Right renal pelvis (tissue), 4 donors: ENCODE measurements at places on chromosomes 3 and 15.

- DNase-seq, result no peak
Measured at GRCh38 chr3:62142331-62143085, 230.8 kb downstream of the FEZF2 start.

- no peak for DNase-seq
Measured at GRCh38 chr3:70882104-70882503, 569.7 kb upstream of the MDFIC2 start.

- no peak for DNase-seq
Measured at GRCh38 chr3:122908251-122908650, 113.4 kb downstream of the SLC49A4 start.

DNA sequence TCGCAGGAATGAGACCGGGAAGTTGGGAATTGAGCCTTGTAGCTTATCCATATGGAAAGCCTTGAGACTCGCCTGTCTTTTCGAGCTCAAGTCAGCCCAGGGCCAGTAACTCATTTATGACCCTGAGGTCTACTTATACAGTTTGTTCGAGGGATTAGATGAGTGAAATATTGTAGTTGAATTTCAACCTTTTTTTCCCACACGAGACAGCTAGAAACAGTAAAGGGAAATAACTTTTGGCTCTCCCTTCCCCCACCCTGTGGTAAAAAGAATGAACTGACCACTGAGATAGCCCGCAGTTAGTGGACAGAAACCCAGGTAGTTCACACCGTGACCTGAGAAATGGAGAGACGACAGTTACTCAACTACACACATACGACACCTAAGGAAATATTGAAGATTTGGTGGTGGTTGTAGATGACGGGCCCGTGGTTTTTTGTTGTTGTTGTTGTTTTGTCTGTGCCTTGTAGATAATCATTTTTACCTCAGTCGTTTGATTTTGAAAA, 841 bp downstream of the EIF3J start:
- peak; percentile 34 for DNase-seq

DNA sequence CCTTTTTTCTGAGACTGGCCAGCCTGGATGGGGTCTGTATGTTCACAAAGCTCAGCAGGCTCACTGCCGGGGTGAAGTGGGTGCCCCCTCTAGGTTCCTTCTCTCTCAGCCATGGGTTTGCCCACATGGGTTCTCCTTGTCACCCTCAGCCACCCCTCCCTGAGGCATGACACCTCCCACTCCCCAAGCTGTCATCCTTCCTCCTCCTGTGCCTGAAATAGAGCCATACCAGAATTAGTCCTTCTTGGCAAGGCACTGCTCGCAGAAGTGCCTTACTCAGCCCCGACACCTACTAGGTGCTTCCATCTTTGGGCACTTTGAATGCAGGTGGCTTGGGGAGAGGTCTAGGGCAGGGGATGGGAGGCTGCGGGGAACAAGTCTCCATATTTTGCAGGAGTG, 62.9 kb upstream of the SEC13 start:
- DNase-seq, result no peak

DNA sequence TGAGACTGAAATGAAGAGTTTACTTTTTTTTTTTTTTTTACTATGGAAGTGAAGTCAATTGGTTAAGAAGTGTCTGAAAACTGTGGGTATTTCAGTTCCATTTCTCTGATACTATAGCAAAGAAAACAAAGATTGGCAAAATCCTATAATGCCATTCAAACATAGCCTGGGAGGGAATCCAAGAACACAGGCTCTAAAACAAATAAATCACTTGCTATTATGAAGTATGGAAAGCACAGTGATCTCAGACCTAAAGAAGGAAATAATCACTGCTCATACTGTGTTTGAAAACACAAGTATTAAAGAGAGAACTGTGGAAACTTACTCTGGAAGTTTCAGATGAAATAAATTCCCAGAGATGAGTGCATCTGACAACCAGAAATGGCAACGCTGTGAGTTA, 12.0 kb downstream of the SAMMSON start:
- no peak for DNase-seq

DNA sequence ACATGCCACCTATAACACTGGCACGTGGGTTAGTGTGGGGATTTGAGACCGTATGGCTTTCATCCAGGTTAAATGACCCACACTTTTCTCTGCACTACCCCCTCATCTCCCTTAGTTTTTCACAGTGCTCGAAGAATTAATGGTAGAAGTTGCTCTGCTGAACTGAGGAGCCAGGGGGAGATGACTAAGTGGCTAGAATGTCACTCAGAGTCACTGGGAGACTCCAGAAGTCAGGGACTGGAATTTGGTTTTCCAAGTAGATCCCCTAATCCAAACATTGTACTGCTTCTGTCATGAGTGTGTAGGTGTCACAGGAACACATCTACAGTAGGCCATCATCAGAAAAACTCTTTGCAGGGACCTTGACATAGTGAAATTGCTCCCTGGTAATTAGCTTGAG, 181.0 kb upstream of the RASGRP1 start:
- no peak for DNase-seq

- DNase-seq, result no peak
Measured at GRCh38 chr3:17806201-17806600, 63.8 kb upstream of the TBC1D5 start.

DNA sequence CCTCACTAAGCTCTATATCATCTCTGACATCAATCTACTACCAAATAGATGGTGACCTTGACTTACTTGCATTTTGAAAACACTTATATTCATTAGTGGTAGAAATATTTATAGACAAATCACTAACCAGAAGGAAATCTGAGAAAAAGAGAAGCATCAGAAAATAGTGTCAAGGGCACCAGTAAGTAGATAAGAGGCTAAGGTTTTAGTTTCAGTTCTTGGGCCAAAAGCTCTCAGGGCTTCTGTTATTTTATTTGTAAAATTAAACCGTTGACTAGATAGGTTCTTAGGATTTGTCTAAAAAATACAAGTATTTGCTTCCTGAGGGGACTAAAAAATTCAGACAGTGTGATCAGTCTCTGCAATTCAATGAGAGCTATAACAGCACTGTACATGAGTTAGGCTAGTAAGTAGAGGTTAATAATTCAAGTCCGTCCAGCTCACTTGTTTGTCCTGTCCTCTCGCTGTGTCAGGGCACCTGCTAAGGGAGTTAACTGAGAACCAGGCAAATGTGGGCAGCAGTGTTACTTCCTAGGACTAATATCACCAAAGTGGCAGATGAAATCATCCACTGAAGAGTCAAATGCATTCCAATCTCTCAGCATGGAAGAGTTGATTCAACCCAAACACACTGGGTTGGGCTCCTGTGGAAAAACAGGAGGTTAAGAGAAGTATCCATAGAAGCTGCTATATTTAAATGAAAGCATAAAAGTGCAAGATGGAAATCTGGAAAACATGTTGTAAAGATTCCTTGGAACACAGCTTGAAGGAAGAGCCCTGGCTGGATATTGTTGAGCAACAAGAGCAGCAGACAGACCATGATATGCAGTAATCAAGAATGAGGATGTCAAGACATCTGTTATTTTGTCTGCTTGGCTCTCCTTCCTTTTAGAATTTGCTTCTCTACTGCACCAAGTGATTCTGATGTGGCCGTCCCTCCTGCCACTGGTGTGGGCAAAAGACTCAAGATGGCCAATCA, 134.9 kb upstream of the ZBTB20 start:
- DNase-seq, result no peak

DNA sequence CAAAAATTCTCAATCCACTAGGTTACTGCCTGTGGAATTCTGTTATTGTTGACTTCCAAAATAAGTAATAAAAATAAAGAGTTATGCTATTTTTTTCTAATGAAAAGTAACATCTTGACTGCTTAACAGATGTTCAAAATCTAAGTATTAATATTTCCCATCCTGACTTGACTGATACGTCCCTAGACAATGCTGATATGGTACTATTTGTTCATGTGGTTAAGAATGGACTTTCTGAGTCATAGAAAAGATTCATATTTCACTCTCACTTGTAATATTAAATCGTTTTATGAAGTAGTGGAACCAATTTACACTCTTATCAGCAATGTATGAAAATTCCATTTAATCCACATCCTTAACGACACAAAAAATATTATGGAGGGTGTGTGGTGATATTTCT, 104.8 kb upstream of the PLSCR5 start:
- no peak for DNase-seq

GRCh38 chr15:70086636-70087035, 11.1 kb downstream of the TLE3 start:
- no peak for DNase-seq

DNA sequence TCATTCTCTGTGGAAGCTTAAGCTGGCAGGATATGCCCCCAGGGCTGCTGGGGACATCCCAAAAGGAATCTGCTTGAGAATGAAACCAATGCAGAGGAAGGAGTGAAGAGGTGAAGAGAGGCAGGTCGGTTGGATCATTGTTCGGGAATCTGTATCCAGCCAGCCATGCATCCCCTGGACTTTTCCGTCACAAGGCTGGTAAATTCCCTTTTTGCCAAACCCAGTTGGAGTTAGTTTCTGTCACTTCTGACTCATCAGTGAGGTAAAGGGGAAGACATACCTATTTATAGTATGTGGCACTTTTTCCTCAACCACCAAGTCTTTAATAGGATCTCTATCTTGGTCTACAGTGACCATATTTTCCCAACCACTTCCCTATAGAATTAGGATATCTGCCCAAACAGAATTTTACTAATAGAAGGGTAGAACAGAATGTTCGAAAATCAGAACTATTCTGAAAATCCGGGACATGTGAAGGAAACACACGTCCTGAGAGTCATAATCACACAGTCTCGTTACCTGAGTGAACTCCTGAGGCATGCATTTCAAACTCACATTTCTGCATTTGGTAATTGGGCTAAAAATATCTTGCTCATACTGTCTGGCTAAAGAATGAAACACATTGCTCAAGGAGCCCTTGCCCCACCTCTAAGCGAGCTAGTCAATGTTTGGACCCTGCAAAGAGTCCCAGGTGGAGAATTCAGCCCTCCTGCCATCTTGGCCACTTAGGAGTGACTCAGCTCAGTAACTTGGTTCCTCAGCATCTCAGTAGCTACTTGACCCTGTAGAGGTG, 289.7 kb upstream of the ADAMTS9 start:
- DNase-seq, result no peak

DNA sequence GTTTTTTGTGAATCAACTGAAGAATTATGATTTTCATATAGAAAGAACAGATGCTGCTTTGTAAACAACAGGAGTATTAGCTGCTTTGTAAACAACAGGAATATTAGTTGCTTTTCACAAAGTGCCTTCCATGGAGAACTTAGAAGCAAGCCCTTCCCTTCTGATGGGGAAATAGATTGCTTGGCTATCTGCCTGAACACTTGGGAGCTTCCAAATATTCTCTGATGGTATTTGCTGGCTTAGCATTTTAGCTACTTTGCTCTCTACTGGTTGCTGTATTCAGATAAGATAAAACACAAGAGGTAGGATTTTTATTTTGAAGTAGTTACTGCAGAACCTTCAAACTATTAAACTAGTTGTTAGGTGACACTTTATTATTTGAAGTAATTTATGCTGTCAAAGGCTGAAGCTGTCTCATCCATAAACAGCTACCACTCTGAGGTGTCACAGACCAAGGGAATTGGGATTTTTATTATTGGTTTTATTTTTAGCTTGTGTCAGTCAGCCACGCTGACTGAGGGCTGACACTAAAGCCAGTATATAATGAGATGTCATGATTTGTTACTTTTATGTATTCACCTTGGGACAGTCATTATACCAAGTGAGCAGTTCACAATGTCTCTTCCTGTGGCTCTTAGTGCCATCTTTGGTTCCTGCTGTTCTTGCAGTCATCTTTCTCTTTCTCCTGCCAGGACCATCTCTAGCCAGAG, 50.0 kb downstream of the ZIC1 start:
- no peak for DNase-seq

- DNase-seq, result no peak
Measured at GRCh38 chr3:190362258-190362657, 25.7 kb upstream of the CLDN16 start.

DNA sequence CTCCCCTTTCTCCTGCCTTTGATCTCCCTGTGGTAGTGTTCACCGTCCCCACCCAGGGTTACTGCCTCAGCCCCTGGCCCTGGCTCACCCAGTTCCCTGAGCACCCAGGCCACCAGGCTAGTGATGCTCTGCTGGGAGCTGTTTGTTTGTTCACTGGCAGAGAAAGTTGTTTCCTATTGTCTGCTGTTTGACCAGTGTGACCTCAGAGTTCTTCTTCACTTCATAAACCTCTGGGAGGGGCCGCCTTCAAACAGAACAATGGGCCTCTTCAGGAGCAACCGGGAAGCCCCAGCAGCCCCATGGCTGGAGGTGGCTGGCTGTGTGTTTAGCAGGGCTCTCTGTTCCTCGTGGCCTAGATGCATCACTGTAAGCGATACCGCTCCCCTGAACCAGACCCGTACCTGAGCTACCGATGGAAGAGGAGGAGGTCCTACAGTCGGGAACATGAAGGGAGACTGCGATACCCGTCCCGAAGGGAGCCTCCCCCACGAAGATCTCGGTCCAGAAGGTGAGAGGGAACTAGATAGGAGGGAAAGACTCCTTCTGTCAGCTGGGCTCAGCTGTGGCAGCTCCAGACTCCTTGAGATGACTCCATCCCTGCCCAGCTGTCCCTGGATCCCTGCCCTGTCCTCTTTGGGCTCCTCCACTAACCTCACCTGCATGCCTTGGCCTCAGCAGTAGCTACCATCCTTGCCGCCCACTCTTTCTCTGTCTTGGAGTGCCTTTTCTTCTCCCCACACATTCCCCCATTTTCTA, 3.4 kb downstream of the CLK3 start:
- DNase-seq, result no peak

- no peak for DNase-seq
Measured at GRCh38 chr3:187995043-187995400, 158.9 kb upstream of the LPP start.

GRCh38 chr3:192246847-192247559, 480.3 kb downstream of the FGF12 start:
- no peak for DNase-seq

GRCh38 chr3:37463163-37463562, 288.8 kb upstream of the LRRFIP2 start:
- no peak for DNase-seq

GRCh38 chr15:56187665-56188064, 56.0 kb downstream of the RFX7 start:
- DNase-seq, result no peak

DNA sequence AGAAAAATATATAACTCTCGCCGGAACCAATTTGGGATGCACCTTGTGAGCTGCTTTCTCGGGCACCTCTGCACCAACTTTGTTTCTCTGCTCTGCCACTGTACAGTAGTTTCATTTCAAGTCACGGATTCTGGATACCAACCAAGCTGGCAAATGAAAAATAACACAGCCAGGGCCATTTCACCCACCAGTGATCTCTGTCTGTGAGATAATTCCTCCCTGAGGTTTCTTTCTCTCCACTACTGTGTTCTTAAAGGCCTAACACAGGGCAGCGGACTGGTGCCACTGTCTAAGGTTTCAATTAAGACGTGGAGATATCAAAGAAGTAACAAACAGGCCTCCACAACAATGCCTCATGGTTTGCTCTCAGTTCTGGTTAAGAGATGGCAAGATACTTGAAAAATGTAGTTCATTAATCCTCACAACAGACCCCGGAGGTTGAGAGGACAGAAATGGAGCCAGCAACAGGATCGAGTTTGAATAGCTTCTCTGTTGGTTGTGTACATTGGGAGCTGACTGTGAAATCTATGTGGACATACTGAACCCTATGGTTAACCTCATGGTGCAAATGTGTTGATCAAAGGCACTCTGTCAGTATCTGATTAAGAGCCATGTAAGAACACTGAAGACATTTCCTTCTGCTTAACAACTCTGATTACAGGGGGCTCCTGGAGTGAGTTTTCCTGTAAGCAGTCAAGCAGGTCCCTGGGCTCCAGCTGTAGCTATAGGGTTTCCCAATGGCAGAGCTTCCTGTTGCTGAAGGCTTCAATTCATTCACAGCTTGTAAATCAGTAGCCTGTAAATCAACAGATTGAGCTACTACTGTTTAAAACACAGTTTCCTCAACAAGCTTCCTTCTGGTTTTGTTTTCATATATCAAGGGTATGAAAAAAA, 470.5 kb downstream of the EPHA3 start:
- peak; percentile 51 for DNase-seq
